ENCODE measurements at places on chromosomes 2 and 18.

DNA sequence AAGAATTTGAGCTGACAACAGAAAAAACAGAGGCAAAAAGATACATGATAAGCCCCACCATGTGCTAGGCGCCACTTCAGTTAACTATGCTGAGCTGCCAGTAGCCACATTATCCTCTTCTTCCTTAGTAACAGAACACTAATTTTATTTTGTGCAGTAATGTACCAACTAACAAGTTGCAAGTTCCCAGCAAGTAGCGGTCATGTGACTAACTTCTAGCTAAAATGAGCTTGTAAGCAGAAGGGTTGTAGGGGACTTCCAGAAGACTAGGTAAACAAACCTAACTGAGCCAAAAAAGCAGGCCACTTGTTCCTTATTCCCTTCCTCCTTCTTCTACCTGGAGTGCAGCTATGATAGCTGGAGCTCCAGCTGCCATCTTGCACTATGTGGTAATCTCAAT, 75.5 kb downstream of the DTNB start:
- no peak for DNase-seq

- DNase-seq: no peak
These were observed 23.3 kb upstream of the SIX3 start for GRCh38 chr2:44918095-44918775.

GRCh38 chr2:133765658-133766057, 197.4 kb upstream of the NCKAP5 start:
- DNase-seq: no peak

DNA sequence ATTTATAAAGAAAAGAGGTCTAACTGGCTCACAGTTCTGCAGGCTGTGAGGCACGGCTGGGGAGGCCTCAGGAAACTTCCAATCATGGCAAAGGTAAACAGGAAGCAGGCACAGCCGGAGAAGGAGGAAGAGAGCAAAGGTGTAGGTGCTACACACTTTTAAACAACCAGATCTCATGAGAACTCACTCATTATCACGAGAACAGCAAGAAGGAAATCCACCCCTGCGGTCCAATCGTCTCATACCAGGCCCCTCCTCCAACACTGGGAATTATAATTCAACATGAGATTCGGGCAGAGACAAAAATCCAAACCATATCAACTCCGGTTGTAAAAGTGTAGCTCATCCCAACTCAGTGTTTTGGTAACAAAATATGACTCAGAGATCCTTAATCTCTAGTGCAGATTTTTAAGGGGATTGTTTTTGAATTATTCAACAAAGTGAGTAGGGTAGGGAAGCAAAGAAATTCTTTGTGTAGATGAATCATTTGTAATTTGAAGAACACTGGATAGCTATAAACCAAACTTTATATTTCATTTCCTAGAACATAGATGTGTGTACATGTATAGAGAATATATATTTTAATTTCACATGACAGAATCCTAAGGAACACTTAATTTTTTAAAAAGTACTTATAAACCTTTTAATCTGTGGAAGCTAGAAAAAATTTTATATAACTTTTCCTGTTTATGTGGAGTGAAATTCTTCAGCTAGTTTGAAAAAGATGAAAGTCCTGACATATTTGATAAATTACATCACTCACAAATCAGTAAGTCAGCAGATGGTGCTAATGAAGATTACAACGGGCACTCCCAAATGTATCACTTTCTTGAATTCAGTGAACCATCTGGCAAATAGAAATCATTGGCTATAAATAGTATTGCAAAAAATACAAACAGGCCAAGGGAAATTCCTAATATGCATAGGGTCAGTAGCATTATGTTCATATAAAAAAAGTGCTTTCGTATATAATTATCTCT, 130.1 kb downstream of the OLA1 start:
- DNase-seq: peak; percentile 66

DNA sequence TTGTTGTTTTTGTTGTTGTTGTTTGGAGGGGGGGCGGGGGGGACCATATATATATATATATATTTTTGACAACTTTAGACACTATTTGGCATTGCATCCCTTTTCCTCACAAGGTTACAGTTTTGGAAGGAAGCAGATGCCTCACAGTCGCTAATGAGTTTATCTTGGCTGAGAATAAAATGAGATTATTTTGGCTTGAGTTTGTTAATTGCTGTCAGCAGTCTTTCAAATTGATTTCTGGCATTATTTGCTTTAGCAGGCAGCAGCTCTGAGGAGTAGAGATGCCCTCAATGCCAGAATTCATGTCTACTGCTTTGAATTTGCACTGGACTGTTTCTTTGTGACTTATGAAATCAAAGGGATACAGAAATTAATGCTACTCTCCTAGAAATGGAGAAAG, 595.2 kb upstream of the HNMT start:
- DNase-seq: no peak

DNA sequence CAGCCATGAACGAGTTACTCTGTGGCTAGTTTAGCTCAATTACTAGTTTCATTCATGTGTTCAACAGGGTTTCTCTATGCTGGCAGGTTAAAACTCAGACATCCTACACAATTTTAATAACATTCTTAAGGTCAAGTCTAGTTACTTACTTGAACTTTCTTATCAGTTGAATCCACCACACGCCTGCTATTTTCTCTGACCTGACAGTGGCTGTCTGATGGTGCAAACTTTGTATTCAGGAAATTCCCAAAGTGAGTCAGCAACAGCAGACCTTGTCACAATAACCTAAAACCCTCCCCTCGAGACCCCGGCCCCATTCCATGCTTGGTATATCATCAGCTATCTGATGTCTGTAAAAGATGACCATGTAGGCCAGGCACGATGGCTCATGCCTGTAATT, 20.8 kb upstream of the CIDEA start:
- DNase-seq: no peak

DNA sequence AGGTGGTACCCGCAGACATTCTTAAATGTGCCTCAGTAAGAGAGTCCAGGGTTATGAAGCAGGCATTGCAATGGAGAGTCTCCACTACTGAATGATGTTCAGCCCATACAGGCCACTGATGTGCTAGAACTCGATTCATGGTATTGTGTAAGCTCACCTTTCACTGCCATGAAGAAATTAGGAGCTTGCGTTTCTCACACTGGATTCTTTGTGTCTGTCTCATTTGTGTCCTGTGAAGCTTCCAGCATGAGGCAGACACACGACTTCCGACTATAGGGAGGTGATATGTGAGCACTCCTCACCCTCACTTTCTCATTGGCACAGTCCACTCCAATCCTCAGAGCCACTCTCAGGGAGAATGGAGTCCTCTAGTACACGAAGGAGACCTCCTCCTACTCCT, 677.4 kb upstream of the RAB6C start:
- DNase-seq: no peak

- DNase-seq: peak; percentile 2
These were observed 786.6 kb upstream of the CDH2 start for GRCh38 chr18:28963481-28963880.

GRCh38 chr18:55442561-55442960, 145.4 kb downstream of the TCF4 start:
- no peak for DNase-seq

GRCh38 chr2:207828361-207829057, 58.8 kb upstream of the FZD5 start:
- DNase-seq: no peak

GRCh38 chr2:156459720-156460119, 23.5 kb downstream of the GPD2 start:
- DNase-seq: no peak

DNA sequence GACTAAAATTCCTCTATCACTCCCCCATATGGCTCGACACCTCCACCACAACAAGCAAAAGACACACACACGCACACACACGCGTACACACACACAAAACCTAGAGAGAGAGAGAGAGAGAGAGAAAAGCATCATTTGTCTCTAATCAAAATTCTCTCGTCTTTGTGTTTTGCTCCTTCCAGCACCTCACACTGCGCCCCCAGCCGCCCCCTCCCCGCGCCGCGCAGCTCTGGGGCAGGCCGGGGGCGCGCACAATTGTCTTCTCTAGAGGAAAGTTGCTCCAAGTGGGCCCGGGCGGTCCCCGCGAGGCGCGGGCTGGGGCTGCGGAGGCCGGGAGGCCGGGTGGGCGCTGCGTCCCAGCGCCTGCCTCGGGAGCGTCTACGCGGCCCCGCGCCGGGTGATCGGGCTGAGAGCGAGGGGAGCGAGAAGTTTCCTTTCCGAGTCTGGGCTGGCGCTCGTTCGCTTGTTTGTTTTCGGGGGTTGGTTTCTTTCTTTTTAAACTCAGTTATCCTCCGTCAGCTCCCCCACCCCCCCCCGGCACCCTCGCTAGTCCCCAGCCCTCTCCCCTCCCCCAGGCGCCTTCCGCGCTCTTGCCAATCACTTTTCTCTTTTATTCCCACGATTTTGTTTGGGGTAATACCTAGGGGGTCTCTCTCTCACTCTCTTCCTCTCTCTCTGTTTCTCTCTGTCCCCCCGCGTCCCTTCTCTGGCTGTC, 4.1 kb downstream of the ZEB2 start:
- DNase-seq: peak; percentile 41

GRCh38 chr2:193334401-193334800, 1139.7 kb upstream of the TMEFF2 start:
- DNase-seq: no peak

DNA sequence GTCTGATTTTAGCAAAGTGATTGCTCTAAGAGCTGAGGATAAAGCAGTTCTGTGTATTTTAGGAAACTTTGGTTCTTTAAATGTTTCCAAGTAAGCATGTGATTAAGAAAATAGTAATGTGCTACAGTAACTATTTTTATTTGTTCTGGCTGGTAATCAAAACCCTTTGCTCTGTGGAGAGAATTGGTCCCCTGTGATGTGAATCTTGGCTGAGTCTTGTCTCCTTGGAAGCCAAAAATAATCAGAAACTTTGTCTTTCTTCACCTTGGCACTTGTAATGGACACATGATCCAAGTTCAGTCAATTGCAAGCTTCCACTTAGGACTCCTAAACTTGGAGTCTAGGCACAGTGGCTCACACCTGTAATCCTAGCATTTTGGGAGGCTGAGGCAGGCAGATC, 422.7 kb upstream of the CDH20 start:
- no peak for DNase-seq

- no peak for DNase-seq
These were observed 44.4 kb upstream of the SETBP1 start for GRCh38 chr18:44636241-44636640.

DNA sequence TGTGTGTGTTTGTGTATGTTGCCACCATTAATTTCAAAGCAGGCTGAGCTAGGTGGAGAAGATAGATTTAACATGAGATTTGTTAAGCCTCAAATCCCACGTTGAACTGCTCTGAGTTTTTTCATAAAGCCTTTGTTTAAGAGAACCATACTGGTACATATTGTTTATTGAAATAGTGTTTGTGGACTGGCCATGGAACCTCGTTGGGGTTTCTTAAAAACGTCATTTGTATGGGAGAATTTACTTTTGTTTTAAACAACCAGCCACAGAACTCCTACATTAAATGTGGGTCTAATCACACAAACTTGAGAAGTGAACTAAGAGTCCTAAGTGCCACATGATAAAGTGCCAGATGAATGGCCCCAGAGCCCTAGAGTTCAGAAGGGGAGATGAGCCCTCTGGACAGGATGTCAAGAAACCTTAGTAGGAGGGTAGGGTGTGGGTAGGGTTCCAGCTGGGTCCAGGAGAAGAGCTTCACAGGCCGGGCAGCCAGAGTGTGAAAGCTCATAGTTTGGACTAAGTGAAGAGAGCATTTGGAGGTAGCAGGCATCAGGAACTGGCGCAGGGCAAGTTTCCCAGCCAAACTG, 120.6 kb upstream of the EML6 start:
- no peak for DNase-seq

GRCh38 chr2:113207021-113207420, 33.2 kb downstream of the PSD4 start:
- no peak for DNase-seq

DNA sequence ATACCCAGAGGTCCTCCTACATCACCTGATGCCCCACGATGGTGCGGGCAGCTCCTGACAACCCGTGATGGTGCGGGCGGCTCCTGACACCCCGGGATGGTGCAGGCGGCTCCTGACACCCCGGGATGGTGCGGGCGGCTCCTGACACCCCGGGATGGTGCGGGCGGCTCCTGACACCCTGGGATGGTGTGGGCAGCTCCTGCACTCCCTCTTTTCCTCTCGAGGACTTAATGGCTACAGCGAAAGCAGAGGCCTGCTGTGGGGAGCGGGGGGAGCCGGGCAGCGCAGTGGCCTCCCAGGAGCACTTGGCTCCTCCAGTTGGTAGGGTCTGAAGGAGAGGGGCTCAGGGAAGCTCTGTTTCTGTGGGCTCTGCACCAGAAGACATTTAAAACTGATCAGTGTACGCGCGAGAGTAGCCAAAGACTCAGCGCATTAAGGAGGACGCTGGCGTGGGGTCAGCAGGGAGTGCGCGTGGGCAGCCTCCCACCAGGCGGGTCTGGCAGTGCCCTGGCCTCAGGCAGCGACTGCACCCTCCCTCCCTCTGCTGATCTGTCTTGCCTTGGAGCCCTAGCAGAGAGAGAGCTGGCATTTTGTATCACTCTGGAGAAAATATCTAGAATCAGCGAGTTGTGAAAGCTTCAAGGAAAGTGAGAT, 464.5 kb upstream of the MYT1L start:
- DNase-seq: no peak

- no peak for DNase-seq
These were observed 20.8 kb upstream of the MLPH start for GRCh38 chr2:237466211-237466610.

All from NCI-H2171 (cell line).